ENCODE measurements at places on chromosomes 6 and 20. TPM values are rescaled to one million over a fixed set of nuclear protein-coding genes. Genes with fewer than 3 reads are reported as not detected.

IL20RA gene
- 0.02 TPM for total RNA-seq

C20orf144 gene
- 0.10 TPM for total RNA-seq

AGPAT4 gene
- total RNA-seq = 4.4 TPM

GNAS gene
- total RNA-seq = 718 TPM

UNC93A gene
- total RNA-seq = not detected

LTA gene
- not detected for total RNA-seq

POU3F2 gene
- total RNA-seq = not detected

PACSIN1 gene
- total RNA-seq = 0.04 TPM

MEI4 gene
- total RNA-seq = not detected

SRSF3 gene
- 523 TPM for total RNA-seq
